ENCODE measurements at places on chromosomes 5 and 9.
A peak's percentile ranks its signal among the peaks of the same experiment; 100 is the strongest.

DNA sequence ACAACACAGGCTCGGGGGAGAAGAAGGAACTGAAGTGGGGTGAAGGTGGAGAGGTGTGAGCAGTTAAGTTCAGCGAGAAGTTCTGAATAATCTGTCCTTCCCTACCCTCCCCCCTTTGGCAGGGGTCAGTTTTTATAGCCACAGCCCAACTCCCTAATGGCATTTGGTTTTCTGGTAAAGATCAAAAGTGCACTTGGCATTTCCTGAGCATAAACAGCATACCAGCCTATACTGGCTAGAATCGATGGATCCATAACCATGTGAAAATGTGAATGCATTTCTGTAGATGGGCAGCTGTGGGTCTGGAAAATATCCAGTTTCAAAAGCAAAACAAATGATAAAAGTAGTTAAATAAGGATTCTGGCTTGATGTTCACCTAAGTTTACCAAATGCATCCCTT lies 410.9 kb downstream of the PLK2 start:
- no peak for DNase-seq

GRCh38 chr9:19269582-19269981 lies 39.1 kb downstream of the DENND4C start:
- peak; percentile 11 for DNase-seq

DNA sequence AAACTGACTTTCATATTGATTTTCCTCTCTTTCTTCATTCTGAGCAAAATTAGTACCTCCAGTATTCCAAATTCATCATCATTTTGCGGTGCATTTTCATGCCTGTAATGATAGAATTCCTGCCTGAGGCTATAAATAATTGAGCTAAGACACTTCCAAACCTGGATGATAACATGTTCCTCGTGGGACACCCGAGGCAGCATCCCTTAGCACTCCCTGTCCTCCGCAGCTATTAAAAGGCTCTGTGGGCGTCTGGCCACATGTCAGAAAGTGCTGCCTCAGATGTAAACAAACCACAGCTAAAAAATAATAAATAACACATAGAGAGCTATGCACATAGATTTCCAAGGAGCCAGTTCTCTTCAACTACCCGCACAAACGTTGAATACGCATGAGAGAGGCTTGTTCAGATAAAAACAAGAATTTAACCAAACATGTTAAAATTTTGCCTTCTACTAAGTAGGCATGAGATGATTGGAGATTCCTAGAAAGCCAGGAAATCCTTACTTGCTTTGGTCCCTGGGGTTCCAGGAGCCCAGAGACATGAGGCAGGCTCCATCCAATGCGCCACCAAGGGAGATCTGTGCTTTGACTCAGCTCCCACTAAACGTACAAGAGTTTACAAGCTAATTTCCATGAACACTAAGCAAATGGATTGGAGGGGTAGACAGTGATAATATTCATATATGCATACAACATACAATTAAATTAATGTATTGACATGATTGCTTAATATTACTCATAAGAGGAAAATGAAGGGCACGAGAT lies 82.7 kb downstream of the SHC3 start:
- no peak for DNase-seq

GRCh38 chr9:6034954-6035353 lies 19.5 kb upstream of the RANBP6 start:
- DNase-seq = peak; percentile 9

DNA sequence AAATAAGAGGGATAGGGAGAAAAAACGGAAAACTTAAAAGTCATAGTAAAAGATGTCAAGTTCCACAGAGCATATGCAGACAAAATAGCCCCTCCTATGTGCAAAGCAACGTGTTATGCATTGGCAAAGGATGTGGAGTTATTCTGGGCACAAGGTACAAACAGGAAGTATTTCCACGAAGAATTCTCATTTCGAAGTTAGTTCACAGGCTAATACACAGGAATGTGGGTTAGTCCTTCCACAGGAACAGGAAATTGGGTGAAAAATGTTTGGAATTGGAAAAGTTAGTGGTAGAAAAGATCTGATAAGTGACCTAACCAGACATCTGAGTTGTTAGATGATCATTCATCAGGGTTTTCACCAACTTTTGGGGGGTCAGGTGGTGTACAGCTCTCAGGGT lies 326.6 kb downstream of the EBF1 start:
- no peak for DNase-seq

- no peak for DNase-seq
Measured at GRCh38 chr5:31806561-31806960, 167.6 kb downstream of the PDZD2 start.

- DNase-seq = peak; percentile 17
Measured at GRCh38 chr9:107138261-107138992, 144.7 kb upstream of the RAD23B start.
